ENCODE measurements at places on chromosomes 5 and 9.

GRCh38 chr9:125986966-125987365, 239.8 kb downstream of the PBX3 start:
- no peak for DNase-seq

GRCh38 chr9:97763874-97764273, 66.7 kb upstream of the XPA start:
- DNase-seq = no peak

GRCh38 chr9:114954956-114955582, 24.7 kb upstream of the TNFSF8 start:
- no peak for DNase-seq

DNA sequence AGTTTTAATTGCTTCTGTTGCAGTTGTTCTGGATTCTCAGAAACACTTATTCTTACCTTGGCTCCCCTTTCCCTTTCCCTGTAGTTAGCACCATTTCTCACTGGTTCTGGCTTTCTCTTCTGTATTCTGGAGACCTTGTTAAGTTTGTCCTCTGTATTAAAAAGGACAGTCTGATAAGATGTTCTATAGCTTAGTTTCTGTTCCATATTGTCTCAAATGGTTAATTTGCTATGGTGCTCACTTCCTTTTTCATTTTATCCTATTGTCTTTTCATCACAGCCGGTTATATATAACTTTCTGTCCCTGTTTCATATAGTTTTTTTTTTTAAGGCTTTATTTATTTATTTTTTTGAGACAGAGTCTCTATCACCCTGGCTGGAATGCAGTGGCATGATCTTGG, 41.4 kb upstream of the KIAA1958 start:
- no peak for DNase-seq

DNA sequence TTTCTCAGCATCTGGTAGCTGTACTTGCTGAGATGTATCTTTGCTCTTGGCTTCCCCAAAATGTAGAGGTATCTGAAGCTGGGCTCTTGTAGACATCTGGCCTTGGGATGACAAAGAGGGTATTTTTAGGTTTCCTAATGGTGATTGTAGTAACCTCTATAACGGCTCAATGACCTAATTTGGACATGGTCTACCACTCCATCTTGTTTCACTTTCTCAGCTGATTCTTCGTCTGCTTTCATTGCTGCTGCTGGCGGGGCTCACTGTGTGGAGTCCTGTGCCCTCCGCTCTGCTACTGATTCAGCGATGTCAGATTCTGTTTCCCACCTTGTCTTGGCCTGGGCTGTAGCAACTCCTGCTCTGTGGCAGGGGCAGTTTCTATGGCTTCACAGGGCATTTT, 12.7 kb upstream of the MARCHF11 start:
- no peak for DNase-seq
